GM23338 (cell line): ENCODE measurements at places on chromosomes 12 and 14. TPM values are rescaled to one million over a fixed set of nuclear protein-coding genes. Genes with fewer than 3 reads are reported as not detected.

Gene FAM181A
- not detected in 2 replicates for total RNA-seq

Gene PAX9
- total RNA-seq, result not detected in 2 replicates

Gene MYF6
- total RNA-seq, result not detected in 2 replicates

Gene PPP2R3C
- 35.9 and 40.0 TPM in 2 replicates for total RNA-seq

Gene RNF212B
- not detected in 2 replicates for total RNA-seq

Gene KRT2
- not detected in 2 replicates for total RNA-seq

Gene KIF26A
- 82.9 and 103 TPM in 2 replicates for total RNA-seq

Gene CCDC91
- total RNA-seq, result 17.0 and 24.7 TPM in 2 replicates

Gene SERPINA12
- not detected in 2 replicates for total RNA-seq

Gene AKAP3
- total RNA-seq, result 1.9 and 3.2 TPM in 2 replicates

Gene LGR5
- total RNA-seq, result 0.17 and 0.66 TPM in 2 replicates

Gene ABCC9
- 0.04 TPM in 1 of 2 replicates, not detected in the other for total RNA-seq

Gene OR4N2
- total RNA-seq, result not detected in 2 replicates

Gene TMEM121
- total RNA-seq, result 0.93 and 1.3 TPM in 2 replicates

Gene RPL10L
- total RNA-seq, result not detected in 2 replicates

Gene YBX3
- total RNA-seq, result 179 and 182 TPM in 2 replicates

Gene AGAP2
- 1.1 and 1.3 TPM in 2 replicates for total RNA-seq

Gene CCND2
- 208 and 224 TPM in 2 replicates for total RNA-seq

Gene RPGRIP1
- total RNA-seq, result 0.93 and 1.6 TPM in 2 replicates

Gene MMP19
- 0.08 and 1.4 TPM in 2 replicates for total RNA-seq
